Activated CD4-positive, alpha-beta T cell treated with anti-CD3 and anti-CD28 coated beads, Interleukin-2, amount 50 U/mL, for 16 hours (primary cell): ENCODE measurements at places on chromosomes 11 and 22.

DNA sequence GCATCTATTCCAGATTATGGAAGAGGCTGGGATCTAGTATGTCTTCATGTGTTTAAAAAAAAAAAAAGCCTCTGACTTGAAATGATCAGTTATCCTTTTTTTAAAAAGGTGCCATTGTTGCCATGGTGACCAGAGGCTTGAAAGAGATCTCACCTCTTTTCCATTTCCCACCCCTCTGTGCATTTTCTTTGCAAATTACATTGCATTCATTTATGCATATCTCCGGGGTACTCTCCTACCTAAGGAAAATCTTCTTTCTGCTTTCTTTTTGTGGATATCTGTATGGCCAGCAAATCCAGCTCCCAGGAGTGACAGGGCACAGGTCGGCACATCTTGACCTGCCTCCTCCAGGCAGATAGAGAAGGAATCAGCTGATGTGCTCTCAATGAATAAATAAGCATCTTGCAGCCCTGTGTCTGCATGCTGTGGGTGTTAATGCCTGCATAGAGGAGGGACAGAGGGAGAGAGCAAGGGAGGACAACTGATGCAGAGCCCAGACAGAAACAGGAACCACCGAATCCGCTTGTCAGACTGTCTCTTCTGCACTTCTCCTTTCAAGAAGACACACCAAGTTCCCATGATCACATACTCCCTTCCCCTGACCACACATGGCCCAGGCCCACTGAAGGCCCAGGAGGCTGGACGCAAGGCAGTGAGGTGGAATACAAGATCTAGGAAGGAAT is 50.9 kb downstream of the CWC15 start:
- DNase-seq: no peak

DNA sequence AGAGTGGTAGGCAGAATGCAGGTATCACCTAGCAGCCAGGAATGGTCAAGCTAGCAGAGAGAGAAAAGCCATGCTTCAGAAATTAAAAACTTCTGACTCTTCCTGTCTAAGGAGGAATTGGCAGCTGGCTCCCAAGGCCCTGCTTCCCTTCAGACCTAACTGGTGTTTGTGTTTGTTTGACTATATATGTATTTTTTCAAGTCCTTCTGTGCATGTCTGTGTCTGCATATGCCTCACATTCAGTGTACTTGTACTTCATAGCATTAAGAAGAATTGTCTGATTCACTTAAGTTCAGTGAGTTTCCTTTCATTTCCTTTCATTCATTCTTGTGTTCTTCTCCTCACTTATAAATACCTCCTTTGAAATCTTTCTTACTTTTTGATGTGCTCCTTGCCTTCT is 109.0 kb upstream of the RRM1 start:
- no peak for DNase-seq

DNA sequence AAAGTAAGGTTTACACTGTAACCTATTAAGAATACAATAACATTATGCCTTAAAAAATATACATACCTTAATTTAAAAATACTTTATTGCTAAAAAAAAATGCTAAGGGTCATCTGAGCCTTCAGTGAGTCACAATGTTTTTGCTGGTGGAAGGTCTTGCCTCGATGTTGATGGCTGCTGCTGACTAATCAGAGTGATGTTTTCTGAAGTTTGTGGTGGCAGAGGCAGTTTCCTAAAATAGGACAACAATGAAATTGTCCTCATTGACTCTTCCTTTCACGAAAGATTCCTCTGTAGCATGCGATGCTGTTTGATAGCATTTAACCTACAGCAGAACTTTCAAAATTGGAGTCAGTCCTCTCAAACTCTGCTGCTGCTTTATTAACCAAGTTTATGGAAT is 97.6 kb downstream of the FAT3 start:
- no peak for DNase-seq

DNA sequence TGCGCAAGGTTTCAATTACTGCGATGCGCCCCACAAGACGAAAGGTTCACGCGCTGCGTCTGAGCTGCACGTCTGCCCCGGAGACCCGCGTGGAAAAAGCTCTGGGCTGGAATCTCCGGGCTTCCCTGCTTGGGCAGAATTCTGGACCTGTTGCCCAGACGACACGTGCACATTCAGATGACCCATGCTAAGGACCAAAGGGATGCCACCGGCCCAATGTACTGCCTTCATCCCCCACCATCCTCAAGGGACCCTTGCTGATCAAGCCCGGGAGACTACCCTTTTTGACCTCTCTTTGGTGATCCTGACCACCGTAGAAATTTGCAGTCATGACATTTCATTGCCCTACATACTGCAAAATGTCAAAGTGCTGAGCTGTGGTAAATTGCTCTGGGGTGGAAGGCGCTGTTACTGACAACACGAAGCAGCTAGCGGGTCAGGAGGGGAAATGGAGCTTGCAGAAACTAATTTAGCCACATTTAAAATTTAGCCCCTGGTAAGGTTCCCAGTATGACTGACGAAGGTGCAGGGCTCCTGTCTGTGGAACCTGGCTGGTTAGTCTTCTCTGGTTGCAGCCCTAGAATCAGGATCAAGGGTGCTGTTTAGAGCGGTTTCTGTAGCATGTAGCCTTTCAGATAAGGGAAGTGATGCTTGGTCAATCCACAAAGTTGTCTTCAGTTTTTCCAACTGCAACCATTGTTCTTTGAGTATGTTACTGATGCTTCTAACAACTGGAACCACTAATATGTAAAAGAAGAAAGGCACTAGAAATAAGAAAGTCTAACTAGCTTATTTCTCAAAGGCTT is 81.9 kb downstream of the PRR5L start:
- no peak for DNase-seq

- no peak for DNase-seq
Measured at GRCh38 chr11:75272821-75273301, 32.3 kb downstream of the TPBGL start.
